ENCODE measurements at places on chromosomes 6 and 20.

DNA sequence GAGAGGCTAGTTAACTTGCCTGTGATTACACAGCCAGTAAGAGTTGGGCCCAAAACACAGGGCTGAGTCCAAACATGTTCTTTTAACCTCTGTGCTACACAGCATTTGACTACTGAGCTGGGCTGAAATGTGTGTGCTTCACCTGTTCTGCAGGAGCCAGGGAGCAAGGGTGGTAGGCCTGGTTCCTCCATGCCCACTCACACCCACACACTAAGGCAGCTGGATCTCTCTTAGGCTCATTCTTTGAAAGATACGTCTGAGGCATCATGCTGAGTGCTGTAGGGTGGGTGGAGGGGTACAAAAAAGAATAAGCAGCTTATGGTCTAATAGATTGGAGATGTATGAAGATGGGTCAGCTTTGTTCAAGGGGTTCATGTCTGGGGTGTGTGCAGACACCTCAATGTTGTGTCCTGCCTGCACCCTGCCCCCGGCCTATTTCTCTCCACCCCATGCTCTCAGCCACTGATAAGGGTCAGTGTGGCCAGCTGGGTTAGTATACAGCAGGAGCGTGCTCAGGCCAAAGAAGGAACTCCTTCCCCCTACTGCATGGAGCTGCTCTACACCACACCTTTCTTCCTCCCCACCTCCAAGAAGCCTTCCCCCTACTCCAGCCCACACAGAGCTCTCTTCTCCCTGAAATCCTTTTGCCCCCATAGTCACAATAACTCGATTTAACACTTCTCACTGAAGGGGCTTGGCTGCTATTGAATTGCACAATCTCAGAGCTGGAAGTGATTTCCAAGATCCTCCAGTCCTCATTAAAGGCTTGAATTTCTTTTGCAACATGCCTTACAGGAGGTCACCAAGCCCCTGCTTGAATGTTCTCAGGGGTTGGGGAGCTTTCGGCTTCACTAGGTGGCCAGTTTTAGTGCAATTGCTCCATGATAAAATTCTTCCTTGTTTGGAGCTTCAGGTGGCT lies 3.4 kb downstream of the PPP2R5D start:
- DNase-seq, result no peak

DNA sequence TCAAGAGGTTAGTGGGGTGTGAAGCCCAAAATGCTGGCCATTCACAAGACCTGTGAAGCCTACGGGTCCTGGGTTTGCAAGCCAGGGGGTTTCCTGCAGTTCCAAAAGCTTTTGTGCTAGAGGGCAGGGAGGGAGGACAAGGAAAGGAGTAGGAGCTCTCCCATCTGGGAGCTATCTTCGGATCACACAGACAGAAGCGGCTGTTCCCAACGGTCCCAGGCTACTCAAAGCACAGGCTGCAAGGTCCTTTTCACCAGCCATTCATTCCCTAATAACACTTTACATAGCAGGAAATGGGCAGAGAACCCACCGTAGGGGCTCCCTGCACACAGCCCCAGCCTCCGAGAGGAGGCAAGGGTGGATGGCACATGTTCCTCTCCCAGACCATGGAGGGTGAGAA lies 296.9 kb downstream of the FOXC1 start:
- DNase-seq, result no peak

GRCh38 chr6:157066781-157067491 lies 256.4 kb downstream of the TMEM242 start:
- no peak for DNase-seq

DNA sequence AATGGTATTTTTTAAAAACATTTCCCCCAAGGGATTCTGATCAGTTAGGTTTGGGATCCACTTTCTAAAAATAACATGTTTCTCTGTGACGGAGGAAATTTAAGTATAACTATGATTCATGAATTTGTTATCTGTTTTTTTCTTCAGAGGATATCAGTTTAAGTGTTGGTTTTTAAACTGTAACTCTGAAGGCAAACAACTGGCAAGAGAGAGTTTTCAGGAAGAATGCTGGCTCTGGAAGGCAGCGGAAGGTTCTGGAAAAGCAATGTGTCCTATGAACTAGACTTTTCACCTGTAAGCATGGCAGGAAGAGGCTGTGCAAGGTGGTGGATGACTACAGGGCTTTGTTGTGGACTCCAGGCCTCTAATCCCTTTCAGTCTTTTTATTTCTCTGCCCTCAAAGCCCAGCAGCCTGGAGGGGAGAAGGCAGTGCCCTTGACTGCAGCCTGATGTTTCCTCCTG lies 153.1 kb downstream of the GMPR start:
- no peak for DNase-seq

GRCh38 chr6:105331927-105332326 lies 71.0 kb downstream of the PREP start:
- no peak for DNase-seq

Measured in activated B cell treated with CpG ODN at 0.5 μM for 24 hours (primary cell).